Stimulated activated CD8-positive, alpha-beta memory T cell treated with anti-CD3 and anti-CD28 coated beads, Interleukin-15, amount 100 ng/mL, for 4 hours (primary cell): ENCODE measurements at places on chromosomes 11 and 22.

GRCh38 chr11:119910650-119911049 lies 181.7 kb upstream of the NECTIN1 start:
- no peak for DNase-seq

DNA sequence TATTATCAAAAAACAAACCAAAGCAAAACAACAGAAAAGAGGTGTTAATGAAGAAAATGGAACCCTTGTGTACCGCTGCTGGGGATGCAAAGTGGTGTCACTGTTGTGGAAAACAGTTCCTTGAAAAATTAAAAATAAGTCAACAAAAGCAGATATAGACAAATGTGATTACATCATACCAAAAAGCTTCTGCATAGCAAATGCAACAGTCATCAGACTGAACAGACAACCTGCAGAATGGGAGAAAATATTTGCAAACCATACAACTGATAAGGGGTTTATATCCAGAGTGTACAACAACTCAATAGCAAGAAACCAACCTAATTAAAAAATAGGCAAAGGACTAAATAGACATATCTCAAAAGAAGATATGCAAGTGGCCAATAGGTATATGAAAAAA lies 22.9 kb upstream of the CARS1 start:
- DNase-seq: no peak

- no peak for DNase-seq
Measured at GRCh38 chr11:5596607-5597201, at the start of gene TRIM6. TRIM6 (plus strand) TSS chr11:5596637; CDS start chr11:5596898, 261 bp downstream.

- DNase-seq: no peak
Measured at GRCh38 chr11:72446929-72447769, 12.8 kb upstream of the CLPB start.

DNA sequence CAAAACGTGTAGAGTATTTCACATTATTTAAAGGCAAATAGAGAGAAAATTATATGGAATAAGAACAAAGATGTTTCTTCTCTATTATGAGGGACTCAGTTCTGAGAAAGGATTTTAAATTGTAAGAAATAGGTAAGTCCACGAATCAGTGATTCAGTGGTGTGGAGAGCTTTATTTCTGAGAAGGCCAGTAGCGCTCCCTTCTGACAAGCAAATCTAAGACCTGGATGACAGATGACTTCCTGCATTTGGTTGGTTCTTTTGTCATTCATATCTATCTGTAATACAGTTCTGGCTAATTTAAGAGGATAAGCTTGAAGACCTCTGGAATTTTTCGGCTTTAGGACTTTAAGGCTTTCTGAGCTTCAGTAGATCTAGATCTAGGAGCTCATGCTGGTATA lies 7.0 kb downstream of the CD3E start:
- DNase-seq: no peak

GRCh38 chr11:14148653-14149273 lies 186.2 kb downstream of the SPON1 start:
- DNase-seq: no peak

DNA sequence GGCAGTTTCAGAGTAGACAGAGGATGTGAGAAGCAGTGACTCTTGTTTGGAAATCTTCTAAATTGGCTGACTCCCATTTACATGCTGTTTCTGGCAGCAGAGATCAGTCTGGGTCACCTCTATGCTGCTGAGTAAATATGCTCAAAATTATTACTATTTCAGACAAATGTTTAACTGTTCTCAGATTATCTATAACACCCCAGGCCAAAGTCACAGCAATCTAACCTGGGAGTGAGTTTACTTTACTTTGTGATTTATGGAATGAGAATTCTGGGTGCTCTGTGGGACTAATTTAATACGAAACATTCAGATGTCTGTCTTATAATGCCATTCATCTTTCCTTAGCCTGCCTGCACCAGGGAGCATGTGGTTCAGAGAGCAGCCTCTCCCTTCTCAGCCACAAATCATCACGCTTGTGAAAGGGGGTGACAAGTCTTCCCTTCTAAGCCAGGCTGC lies 282.5 kb upstream of the MPPED2 start:
- no peak for DNase-seq

- DNase-seq: no peak
Measured at GRCh38 chr22:31530823-31531195, 34.5 kb downstream of the SFI1 start.

DNA sequence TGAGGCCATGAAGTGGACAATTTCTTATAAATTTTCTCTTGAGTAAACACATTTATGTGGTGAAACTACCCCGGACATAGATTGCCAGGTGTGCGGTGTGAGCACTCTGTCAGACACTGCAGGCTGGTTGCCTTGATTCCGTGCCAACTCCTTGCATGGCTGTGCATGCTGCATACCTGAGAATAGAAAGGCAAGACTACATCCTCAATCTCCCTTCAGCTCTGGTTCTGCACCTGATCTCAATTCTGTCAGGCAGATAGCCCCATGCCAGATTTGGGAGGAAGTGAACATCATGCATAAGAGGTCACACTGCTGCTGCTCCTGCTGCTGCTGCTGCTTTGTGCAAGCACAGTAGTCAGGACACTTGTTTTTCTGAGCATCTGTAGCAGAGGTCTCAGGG lies 42.5 kb upstream of the DEUP1 start:
- no peak for DNase-seq

- no peak for DNase-seq
Measured at GRCh38 chr22:24744638-24745037, 29.9 kb downstream of the PIWIL3 start.

DNA sequence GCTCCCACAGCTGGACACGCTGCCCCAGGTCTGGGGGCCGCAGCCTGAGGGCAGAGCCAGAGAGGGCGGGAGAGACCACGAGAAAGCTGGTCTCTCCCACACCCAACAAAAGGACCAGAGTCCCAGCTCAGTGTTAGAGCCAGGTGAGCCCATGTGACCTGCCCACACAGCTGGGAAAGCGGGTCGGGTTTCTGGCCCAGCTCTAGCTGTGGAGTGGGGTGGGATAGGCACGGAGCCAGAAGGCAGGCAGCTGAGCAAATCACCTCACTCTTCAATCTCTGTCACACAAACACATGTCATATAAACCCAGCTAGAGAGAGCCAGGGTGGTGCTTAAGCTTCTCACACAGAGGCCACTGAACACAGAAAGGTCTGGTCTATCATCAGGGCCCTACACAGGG lies 7.8 kb upstream of the EIF3D start:
- no peak for DNase-seq

GRCh38 chr11:36292311-36292722 lies 3.1 kb upstream of the COMMD9 start:
- no peak for DNase-seq

DNA sequence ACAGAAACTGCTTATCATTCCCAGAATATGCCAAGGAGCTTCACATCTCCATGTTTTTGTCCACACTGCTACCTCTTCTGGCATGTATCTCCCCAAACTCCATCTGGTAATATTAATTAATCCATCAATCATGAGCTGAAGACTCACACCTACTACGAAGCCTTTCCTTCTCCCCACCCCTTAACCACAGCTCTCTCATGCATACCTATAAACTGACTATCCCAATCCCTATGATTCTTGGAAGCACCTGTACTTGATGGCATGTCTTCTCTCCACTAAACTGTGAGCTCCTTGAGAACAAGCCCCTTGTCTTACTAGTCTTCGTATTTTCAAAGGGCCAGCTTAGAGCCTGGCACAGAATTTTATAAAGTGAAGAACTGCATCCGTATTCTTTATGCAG lies 47.3 kb downstream of the RELT start:
- no peak for DNase-seq

DNA sequence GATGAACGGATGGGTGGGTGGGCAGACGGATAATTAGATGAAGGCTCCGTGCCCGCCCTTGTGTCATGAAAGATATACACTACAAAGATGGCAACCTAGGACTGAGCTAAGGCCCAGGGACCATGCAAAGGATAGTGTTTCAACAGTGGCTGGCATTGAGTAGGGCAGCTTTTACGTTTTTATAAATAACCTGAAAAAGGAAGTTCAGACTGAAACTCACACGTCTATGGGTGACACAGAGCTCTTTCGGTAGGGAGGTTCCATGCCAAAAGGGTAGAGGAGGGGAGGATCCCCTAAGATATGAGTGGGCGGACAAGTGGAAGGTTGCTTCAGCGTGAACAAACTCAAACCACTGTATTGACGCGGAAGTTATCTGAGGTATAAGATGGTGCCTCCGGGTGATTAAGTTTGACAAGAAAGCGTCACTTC lies 90.5 kb downstream of the UBASH3B start:
- no peak for DNase-seq

DNA sequence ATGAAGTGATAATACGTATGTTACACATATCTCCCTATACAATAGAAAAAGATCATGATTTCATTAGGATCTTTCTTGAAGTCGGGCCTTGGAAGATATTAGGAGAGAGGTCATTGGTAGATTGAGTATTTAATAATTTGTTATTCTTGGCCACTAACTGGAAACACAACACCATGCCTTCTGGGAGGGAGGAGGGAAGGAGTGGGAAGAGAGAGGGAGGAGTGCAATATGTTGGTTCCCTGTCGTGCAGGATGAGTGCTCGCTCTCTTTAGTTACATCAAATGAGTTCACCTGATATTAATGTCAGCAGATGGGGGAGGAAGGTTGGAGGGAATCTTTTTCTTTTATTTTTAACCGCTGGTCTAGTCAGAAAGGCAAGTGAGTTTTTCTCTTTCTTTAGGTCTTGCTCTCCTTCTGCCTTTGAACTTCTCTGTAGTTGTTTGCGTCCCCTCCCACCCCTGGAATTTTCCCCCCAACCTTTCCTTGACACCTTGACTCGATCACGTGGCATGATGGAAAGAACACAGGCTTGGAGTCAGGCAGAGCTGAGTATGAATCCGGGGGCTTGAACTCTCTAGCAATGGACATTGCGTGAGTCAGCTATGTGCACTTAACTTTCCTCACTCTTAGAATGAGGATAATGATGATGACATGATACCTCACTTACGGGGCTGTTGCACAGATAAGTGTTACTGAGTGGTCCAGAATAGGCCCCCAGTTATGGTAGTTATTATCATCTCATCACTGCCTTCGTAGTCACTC lies 6.2 kb downstream of the ADAMTS15 start:
- DNase-seq: no peak

- no peak for DNase-seq
Measured at GRCh38 chr11:118236170-118236569, 11.4 kb upstream of the JAML start.

DNA sequence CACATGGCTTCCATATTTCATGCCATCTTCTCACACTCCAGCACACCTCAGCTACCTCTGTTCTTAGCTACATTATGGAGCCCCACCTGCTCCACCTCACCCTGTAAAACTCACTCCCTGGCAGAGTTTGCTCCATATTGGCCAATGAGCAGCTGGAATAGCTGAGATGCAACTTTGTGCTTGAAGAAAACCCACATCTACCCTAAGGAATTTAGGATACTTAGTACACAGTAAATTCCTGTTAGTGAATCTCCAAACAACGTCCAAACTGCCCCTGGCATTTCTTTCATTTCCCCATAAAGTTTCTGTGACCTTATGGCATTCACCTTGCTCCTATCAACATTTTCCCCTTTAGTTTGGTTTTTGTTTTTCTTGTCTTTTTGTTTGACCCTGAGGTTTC lies 2.2 kb upstream of the VWCE start:
- DNase-seq: no peak

GRCh38 chr11:12864316-12865156 lies 144.6 kb upstream of the RASSF10 start:
- no peak for DNase-seq

GRCh38 chr11:21421711-21422329 lies 752.4 kb downstream of the NELL1 start:
- no peak for DNase-seq

GRCh38 chr11:100367892-100368291 lies 319.2 kb upstream of the ARHGAP42 start:
- no peak for DNase-seq

DNA sequence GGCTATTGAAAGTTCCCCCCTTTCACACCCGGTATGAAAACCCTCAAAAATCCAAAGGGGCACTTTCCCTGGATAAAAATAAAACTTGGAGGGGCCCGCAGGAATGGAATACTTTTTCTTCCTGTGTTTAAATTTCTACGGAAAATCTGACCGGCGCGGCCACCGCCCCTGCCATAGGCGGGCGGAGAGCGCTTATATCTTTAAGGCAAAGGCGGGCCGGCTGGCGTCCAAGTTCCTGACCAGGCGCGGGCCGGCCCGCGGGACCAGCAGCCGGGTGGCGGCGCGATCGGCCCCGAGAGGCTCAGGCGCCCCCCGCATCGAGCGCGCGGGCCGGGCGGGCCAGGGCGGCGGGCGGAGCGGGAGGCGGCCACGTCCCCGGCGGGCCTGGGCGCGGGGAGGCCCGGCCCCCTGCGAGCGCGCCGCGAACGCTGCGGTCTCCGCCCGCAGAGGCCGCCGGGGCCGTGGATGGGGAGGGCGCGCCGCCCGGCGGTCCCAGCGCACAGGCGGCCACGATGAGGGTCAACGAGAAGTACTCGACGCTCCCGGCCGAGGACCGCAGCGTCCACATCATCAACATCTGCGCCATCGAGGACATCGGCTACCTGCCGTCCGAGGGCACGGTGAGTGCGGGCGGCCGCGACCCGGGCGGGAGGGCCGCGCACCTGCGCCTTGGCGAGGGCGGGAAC lies at the start of gene ANO1:
TSS of gene ANO1 (plus strand) at position 223 of the 686 bp plus-strand sequence. CDS start at position 513, 290 bp downstream.
- DNase-seq: no peak

GRCh38 chr11:72039856-72040401 lies 40.4 kb downstream of the NUMA1 start:
- no peak for DNase-seq
